ENCODE measurements at places on chromosomes 7 and 10.

DNA sequence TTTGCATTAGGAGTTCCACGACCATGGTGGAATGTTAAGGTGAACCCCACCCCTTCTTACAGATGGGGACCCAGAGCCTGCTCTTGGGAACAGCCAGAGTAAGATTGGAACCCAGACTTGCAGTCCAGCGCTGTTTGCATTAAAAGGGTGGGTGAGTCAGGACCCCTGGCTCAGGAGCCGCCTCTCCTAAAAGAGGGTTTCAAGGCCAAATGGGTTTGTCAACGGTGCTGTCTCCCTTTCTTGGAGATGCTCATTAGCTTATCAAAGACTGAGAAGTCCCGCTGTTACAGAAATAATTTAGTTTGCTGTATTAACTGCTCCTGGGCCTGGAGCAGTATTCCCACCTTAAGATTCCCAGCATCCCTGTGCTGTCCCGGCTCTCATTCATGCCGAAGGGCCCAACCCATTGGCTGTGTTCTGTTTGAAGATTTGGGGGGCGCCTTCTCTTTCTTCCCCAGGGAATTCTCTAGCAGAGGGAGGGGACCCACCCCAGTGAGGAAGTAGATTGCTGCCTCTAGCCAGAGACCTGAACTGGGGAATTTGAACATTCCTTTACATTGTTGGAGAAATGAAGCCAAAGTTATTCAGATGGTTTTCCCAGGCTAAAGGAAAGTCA is 1.8 kb downstream of the MARVELD1 start:
- no peak for DNase-seq

- DNase-seq: peak; percentile 96
Observed at GRCh38 chr10:75111365-75111906, at the start of gene SAMD8. TSS of gene SAMD8 (plus strand) at chr10:75111656. CDS start at chr10:75150529, 38,873 bp downstream.

DNA sequence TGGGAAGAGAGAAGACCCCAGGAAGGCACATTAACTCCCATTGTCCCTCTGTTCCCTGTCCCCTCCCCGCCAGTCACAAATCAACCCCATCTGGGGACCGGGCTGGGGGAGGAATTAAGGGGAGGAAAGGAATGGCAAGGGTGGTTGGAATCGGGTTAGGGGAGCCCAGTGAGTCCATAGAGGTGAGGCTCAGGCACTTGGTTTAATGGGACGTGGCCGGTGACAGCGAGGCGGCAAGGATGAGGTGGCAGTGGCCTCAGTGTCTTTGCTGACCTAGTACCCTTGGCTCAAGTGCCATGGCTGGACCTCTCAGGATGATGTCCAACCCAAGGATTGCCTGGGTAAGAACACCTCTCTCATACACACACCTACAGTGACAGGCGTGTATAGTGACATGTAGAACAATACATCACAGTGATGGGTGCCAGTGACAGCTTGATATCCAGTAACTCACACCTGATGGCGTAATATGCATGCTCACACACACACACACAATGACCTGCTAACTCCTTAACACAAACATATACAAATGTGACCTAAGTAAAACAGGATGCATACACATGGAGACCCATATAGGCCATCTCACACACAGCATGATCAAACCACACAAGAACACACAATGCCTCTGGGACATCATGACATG is 12.3 kb downstream of the KCNIP2 start:
- DNase-seq: no peak

DNA sequence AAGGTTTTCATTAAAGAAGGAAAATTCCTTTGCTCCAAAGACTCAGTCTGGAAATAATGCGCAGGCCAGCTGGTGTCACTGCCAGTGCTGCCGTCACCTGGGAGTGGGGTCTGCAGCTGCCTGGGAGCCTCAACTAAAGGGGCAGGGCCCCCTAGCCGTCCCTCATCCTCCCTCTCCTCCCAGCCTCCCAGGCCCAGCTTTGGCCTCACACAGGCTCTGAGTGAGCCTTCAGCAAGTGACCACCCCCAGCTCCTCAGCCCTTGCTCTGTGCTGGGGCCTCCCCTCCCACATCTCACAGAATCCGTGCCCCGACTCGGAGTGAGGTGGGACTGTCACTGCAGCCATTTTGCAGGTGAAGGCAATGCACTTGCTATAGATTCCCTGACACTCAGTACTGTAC is 11.1 kb upstream of the RET start:
- DNase-seq: no peak

DNA sequence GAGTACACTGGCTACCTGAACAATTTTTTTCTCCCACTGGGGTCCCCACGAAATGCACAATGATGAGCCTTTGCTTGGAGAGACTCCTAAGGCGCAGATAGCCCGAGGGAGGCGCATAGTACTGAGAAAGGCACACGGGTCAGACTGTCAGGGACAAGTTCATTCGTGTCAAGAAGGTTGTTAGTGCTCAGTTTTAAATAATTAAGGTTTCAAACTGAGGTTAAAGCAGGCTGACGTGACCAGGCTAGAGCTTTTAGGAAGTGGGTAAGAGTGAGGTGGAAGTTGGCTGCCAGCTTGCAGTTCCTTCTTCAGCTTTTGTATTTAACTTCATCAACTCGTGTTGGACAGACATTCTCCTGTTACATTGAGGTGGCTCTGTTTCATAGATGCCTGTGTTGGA is 31.6 kb downstream of the RBM33 start:
- DNase-seq: no peak

DNA sequence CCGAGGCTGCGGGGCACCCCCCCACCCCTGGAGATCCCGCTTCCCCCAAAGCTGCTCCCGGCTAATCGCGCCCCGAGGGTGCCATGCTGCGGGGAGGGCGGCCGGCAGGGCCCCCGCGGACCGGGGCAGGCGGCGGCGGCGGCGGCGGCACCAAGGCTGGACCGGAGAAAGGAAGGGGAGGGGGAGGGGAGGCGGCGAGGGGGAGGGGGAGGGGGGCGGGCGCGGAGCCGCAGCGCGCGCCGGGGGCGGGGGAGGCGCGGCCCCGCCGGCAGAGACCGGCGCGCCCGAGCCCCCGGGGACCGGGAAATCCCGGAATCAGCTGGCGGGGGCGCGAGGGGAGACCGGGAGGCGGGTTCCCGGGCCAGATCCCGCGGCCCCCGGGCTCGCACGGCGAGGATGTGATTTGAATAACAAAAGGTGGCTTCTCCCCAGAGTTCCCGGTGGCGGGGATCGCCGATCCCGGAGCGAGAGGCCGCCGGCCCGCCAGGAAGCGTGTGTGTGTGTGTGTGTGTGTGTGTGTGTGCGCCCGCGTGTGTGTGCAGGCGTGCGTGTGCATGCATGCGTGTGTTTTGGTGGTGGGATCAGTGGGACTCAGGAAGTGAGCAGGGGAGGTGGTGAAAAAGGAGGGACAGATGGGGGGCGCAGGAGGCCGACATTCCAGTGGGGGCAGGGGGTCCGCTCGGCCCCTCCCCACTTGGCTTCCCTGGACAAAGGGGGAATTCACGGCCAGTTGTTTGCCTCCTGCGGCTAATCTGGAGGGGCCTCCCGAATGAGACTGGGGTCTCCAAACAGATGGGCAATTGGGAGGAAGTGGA is 99.5 kb downstream of the HIP1 start:
- DNase-seq: peak; percentile 38

GRCh38 chr10:111347386-111348013 is 270.7 kb downstream of the ADRA2A start:
- no peak for DNase-seq

DNA sequence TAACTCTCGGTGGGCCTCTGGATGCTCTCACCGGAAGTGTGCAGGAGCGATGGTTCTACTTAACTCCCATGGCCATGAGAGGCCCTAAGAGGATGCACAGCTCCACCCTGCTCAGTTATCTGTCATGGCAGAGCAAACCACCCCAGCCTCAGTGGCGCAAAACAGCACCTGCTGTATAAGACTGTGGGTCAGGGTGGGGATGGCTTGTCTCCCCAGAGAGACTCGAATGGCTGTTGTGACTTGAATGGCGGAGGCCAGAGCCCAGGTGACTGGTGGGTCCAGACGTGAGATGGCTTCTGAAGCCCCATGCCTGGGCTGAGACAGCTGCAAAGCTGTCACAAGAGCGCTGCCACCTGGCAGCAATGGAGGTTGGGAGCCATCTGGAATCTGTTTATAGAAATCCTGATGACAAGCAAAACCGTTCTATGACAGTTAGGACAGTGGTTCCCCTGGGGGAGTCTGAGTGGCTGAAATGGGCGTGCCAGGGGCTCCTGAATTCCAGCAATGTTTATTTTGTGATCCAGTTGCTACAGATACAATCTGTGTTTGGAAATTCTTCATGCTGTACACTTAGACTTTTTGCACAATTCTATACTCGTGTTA is 490.5 kb downstream of the TCERG1L start:
- DNase-seq: no peak

DNA sequence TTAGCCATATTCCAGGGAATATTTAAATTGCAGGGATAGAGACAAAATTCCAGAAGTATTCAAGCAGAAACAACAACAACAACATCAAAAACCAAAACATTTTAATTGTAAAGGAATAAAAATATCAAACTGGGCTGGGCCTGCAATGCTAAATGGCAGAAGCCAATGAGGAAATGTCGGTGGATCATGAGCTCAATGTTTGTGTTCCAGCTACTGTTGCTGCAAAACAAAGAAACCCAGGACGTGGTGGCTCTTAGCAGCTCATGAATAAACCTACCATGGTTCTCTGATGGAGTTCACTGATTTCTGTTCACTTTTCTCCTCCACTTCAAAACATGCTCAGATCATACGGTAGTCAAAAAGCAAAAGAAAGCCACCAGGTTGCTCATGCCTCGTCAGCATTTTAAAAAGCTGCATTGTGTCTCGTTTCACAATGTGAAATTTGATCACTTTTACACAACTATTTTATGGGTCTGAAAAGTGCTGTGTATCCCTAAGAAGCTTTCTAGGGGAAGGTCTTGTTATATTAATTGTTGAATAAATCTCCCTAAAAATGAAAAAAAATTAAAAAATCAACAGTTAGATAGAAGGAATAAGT is 54.0 kb downstream of the ASNS start:
- DNase-seq: no peak

GRCh38 chr10:121080281-121080891 is 229.2 kb downstream of the WDR11 start:
- no peak for DNase-seq
